ENCODE measurements at places on chromosomes 7 and 10.

- DNase-seq: no peak
These were observed 56.2 kb downstream of the ARMC3 start for GRCh38 chr10:22984066-22984465.

DNA sequence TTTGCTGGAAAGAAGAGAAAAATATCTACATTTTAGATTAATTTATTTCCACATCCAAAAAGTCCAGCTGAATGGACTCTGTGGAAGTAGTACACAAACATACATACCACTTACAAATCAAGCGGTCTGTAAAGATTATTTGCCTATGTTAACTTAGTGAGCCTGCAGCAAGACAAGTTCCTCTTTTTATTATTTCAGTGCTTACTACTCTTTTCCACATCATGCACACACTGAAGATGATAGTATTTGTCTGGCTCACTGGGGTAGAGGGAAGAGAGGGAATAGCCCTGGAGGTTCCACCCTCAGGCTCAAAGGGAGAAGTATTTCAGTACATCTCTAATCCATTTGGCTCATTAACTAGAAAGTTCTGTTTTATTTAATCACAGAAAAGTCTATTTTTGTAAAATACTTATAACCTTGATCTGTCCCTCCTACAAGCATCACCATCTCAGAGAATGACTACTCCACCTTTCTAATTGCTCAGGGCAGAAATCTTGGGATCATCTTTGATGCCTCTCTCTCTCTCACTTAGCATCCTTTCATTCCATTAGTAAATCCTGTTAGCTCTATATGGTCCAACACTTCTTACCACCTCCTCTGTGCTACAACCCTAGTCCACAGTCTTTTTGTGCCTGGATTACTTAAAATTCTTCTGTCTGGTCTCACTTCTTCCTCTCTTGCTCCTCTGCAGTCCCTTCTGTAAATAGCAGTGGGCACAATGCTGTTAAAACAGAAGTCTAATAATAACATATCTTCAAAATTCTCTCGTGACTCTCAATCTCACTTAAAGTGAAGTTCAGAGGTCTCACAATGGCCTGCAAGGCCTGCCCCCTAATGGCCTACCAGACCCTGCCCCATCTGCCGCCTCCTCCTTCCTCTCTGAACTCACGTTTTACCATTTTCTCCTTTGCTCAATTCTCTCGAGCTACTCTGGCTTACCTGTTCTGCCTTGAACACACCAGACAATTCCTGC is 64.3 kb upstream of the CCDC6 start:
- DNase-seq: no peak

DNA sequence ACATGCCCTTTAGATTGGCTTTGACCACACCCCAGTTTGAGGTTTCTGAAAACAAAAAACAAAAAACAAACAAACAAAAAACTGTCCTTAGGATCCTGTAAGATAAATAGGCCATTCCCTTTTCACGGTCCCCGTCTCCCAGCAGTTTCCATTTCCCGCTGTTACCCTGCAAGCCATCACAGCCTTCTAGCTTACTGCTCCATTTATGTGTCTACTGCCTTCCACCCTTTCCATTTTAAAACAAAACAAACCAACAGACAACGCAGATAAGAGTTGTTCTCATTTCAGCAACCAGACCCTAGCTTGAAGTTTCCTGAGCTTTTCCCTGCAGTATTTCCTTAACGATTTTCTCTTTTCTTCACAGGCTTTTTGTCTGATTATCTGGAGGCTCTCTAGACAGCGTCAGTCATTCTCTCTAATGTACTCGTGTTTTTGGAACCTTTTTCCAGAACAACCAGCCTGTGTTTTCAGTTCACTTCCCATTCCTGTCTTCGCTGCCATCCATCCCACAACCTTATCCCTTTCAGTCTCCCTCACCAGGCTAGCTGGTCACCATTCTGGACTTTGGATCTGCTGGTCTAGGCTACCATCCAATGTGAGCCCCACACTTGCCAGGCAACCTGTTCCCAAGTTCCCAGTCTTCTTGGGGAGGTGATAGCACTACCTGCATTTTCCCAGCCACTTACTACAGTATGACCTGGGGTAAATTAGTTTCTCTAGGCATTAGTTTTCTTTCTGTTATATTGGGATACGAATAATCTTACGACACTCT is 317.3 kb upstream of the FZD1 start:
- DNase-seq: no peak

- DNase-seq: no peak
These were observed 139.9 kb downstream of the CCDC71L start for GRCh38 chr7:106520962-106521514.

- DNase-seq: peak; percentile 15
These were observed 115.2 kb downstream of the SORBS1 start for GRCh38 chr10:95445837-95446486.

GRCh38 chr7:114854369-114854768 is 67.5 kb upstream of the MDFIC start:
- DNase-seq: no peak

- DNase-seq: no peak
These were observed 7.6 kb downstream of the CPA2 start for GRCh38 chr7:130274296-130274695.

DNA sequence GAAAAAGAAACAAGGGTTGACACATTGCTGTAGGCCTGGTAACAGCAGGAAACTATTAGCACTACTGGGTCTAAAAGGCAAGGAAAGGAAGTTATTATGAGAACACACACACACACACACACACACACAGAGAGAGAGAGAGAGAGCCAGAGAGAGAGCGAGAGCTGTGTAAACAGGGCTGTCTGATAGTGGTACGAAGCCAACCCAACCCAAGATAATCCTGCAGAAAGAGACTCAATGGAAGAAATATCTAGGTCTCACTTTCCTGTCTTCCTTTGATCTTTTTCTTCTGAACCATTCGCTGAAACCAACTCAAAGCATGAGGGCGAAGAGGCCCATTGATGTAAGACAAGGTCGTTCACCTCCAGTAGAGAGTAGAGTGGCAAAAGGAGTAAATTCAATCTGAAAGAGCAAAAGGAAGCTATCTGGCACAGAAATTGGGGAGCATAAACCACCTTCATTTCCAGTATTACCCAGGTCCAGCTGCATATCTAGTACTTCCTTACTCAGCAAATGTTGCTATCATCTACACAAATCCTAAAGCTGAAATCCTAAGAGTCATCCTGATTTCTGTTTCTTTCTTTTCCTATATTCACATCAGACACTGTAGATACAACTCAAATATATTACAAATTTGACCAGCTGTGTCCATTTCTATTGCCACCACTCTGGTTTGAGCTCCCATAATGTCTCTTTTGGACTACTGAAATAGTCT is 110.2 kb downstream of the TMEM26 start:
- DNase-seq: no peak

DNA sequence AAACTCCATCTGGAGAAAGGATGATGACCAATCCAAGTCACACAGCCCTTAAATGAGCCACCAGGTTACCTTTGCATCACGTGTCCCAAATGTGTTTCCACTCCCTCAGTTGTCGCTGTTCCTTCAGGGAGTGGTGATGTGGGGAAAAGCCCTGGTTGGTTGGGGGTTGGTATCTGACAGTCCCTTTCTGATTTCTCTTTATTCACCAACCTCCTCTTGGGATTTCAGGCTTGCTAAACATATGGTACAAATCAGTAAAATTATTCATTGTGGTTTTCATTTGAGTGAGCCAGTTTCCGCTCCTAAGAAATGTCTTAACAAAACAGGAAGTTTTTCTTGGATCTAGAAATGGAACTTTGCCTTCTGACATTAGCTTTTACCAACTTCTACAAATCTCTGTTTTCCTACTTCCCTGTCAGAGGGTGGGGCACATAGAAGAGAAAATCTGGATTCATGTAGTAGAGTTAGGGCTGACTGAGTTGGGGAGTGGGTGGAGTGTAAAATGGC is 40.0 kb upstream of the KMT2E start:
- no peak for DNase-seq

- no peak for DNase-seq
These were observed 2.2 kb downstream of the TRIL start for GRCh38 chr7:28955718-28956607.

- no peak for DNase-seq
These were observed 56.7 kb upstream of the ELN start for GRCh38 chr7:73971322-73971703.

- peak; percentile 6 for DNase-seq
These were observed 83.9 kb downstream of the JAZF1 start for GRCh38 chr7:28096713-28097112.

- peak; percentile 1 for DNase-seq
These were observed 93.2 kb upstream of the KIF5B start for GRCh38 chr10:32149252-32149955.

GRCh38 chr7:31418928-31419327 is 78.4 kb upstream of the NEUROD6 start:
- no peak for DNase-seq

DNA sequence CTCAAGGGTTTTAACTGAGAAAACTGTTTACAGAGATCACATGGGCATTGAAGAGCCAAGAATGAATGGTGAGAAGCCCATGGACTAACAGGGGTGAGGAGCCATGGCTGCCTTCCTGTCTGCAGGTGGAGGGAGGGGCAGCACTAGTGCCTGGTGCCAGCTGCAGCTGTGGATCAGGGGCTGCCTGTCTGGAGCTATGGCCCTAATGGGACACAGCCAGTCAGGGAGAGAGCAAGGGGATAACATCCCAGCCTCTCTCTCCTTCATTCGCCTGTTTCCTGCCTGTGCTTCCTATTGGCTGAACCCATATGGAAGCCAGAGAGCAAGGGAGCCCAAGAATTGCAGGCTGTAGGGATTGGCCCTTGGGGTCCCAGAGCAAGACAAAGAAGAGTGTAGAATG is 125.8 kb upstream of the GAD2 start:
- no peak for DNase-seq

- DNase-seq: no peak
These were observed 85.5 kb upstream of the AKR1E2 start for GRCh38 chr10:4740471-4740870.

DNA sequence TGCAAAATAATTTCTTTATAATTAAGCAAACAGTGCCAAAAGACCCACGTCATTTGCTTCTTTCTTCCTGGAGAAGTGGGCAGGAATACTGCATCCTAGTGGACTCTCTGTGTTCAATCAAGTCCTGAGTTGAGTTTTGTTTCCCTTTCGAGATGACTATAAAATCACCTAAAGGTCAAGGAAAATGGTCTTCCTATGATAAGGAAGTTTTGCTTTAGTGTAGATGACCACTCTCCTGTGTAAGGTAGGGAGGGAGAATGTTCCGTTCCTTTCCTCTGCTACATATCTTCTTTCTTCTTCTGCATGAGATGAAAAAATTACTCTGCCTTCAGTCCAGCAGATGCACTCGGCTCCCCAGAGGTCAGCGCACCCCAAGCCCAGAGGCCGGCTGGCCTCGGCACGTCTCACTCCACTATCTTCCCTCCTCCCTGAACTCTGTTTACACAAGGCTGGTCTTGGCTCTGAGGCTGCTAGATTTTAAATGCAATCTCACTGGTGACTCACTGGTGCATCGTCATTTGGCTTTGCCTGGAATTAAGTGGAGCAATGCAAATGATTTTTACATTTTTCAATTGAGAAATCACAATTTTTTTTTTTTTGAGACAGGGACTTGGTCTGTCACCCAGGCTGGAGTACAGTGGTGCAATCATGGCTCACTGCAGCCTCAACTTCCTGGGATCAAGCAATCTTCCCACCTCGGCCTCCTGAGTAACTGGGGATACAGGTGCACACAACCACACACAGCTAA is 18.6 kb upstream of the VDAC2 start:
- DNase-seq: no peak

- DNase-seq: no peak
These were observed 71.6 kb upstream of the TEX47 start for GRCh38 chr7:88867158-88867557.

GRCh38 chr10:77879710-77880109 is 46.8 kb downstream of the DLG5 start:
- DNase-seq: no peak

GRCh38 chr7:130874071-130874915 is 140.3 kb upstream of the KLF14 start:
- no peak for DNase-seq

- DNase-seq: no peak
These were observed 49.4 kb downstream of the HK1 start for GRCh38 chr10:69327463-69328379.

DNA sequence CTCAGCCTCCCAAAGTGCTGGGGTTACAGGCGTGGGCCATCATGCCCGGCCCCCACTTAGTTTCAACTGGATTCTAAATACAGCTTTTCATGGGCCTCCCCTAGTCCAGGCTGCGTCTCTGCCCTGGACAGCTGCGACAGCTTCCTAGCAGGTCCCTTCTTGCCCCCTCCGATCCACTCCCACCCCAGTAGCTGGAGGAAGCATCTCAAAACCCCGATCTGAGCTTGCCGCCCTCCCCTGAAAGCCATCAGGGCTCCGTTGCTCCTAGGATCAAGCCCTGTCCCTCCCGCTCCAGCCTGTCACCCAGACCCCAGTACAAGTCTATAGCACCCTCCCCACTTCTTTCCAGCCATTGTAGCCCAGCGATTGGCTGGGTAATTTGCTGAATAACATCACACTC is 64.5 kb downstream of the VWA2 start:
- no peak for DNase-seq

GRCh38 chr7:111370002-111370401 is 192.3 kb downstream of the IMMP2L start:
- no peak for DNase-seq

DNA sequence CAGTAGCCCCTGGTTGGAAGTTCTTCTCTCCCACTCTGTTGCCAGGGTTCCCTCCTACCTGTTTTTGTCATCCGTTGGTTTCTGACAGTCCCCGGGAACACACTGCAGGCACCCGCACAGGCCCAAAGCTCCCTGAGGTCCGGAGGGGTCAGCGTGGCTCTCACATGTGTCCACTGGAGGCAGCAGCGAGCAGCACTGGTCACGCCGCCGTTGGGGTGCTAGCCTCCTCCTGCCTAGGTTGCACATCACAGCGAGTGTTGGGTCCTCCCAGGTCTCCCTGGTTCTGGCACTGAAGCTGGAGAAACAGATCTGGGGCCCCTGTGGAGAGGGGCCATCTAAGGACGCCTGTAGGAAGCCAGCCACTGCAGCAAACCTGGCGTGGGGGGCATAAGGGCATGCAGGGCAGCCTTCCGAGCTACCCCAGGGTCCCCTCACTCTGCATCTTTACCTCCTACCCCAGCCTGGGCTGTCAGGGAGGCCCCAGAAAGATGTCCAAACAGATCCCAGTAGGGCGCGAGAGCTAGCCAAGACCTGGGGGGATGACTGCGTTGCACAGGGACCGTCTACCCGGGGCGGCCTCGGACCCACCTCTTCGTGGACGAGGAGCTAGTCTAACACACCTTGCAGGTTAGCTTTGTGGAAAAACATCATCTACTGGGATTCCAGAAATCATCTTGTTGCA is 28.9 kb downstream of the LRRC27 start:
- peak; percentile 17 for DNase-seq

- no peak for DNase-seq
These were observed 11.5 kb upstream of the SLC29A3 start for GRCh38 chr10:71307469-71308085.

GRCh38 chr10:80471715-80472233 is 17.7 kb downstream of the TSPAN14 start:
- DNase-seq: peak; percentile 53

- DNase-seq: no peak
These were observed 733.5 kb upstream of the LRRTM3 start for GRCh38 chr10:66192162-66192831.

- DNase-seq: no peak
These were observed 1.1 kb downstream of the WASL start for GRCh38 chr7:123747620-123748141.
